Central memory CD4-positive, alpha-beta T cell (primary cell): ENCODE measurements at places on chromosomes 12 and 14.

- DNase-seq = no peak
Observed at GRCh38 chr12:72673853-72674252, 401.7 kb downstream of the TRHDE start.

- no peak for DNase-seq
Observed at GRCh38 chr14:83646228-83646627, 1883.7 kb upstream of the FLRT2 start.

DNA sequence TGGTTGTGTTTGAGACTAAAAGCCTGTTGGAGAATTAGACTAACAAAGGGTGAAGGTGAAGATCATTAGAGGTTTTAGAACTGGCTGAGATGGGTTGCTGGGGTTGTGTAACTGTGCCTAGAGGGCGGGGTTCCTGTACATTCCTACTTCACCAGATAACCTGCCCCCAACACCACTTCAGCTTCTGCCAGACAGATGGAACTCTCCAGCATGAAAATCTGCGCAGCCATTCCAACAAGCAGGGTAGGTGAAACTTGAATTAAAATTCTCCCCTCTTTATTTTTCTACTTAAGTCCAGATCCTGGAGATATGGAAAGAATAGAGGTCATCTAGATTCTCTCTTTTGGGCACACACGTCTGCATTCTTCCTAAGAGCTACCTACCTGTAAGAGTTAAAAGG, 6.0 kb downstream of the FOXG1 start:
- DNase-seq = no peak

DNA sequence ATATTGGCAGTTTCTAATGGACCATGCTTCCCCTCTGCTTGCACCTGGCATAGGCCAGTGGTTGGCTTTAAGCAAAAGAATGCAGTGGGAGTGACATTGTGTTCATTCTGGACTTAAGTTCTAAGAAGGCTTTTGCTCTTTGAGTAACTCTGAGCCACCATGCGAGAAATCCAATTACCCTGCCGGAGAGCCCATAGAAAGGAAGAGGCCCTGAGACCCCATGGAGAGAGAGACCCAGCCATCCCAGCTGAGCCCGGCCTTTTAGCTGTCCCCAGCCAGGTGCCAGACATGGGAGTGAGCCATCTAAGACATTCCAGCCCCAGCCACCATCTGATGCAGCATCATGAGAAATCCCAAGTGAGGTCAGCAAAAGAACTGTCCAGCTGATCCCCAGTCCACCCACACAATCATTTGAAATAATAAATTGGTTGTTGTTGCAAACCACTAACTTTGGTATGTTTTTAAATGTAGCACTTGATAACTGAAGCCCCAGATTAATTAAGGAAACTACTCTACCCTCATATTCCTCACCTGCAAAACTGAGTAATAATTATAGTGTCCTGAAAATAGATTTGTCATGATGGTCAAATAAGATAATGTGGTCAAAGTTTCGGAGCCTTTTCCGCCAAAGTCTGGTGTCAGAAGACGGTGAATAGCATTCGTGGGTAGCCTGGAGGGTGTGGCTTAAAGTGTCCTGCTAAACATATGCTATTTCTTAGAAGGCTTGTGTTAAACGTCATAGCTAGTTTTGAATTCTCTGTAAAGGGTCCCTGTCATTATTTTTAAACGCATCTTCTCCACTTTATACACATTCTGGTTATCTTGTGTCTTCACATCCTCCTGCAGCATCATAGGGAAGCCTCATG, 166.6 kb upstream of the PELI2 start:
- no peak for DNase-seq

DNA sequence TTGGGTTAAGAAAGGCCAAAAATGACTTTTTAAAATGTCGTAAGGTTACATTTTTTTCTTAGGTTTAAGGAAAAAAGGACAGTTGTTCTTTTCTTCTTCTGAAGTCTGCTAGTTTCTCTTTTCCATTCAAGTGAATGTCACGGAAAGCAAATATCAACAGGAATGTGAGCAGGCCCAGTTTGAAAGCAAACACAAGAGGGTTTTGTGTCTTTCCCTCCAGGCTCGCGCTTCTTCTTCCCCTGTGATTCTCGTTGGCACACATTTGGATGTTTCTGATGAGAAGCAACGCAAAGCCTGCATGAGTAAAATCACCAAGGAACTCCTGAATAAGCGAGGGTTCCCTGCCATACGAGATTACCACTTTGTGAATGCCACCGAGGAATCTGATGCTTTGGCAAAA, 85.4 kb downstream of the LRRK2 start:
- no peak for DNase-seq

DNA sequence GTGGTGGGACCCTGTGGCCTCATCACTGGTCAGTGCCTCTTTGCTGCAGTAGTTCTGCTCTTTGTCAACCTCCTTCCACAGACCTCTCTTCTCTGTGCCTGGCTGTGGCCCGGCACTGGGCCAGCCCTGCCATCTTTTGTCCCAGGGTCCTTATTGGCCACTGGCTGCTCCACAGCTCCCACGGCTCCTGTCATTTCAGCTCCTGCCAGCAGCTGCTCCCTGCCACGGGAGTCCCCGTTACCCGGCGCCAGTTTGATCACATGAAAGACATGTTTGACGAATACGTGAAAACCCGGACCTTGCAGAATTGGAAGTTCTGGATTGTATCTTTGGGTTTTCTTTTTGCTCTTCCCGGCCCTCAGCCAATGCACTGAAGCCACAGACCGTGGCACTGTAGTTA, 35.4 kb downstream of the IL31 start:
- DNase-seq = no peak

DNA sequence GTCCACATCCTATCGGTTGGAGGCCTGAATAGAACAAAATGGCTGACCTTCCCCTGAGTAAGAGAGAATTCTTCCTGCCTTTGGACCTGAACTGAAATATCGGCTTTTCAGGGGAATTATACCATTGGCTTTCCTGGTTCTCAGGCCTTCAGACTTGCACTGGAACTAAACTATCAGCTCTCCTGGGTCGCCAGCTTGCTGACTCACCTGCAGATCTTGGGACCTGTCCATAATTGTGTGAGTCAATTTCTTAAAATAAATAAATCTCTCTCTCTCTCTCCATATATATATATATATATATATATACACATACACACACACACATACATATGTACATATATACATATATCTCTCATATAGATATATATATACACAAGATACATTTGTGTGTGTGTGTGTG, 41.6 kb downstream of the KCNK10 start:
- no peak for DNase-seq

GRCh38 chr14:102525219-102525928, 15.8 kb upstream of the ANKRD9 start:
- peak; percentile 60 for DNase-seq

DNA sequence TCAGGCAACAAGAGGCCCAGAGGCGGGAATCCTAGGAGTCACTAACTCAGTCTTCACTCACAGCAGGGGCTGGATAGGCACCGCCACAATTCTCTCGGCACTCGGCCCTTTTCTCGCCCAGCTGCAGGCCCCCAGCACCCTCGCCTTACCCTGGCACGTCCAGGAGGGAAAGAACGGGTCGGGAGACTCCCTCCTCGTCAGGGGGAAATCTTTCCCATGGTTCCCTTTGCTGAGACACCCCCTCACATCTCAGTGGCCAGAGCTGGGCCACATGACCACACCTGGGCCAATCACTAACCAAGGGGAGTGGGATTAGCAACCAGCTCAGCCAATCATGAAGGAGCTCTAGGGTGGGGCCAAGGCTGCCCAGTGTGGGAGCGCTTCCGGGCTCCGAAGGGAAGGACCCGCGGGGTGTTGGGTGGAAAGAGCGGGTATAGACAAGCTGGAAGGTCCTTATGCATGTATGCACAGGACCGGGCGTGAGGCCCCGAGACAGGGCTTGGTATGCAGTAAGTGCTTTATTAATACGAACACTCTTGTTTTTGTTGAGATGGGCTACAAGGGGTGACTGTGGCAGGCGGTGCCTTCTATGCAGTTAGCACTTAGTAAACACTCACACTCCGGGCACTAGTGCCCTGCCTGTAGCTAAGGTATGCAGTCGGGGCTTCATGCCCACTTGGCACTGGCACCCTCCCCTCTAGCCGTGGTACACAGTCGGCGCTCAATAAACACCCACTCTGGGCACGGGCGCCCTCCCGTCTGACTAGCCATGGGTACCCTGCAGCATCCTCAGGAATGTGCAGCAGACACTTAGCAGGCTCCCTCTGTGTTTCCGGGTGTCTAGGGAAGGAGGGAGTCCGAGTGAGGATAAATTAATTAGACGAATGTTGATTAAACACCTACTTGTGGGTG, 40.3 kb downstream of the ADGRD1 start:
- DNase-seq = no peak

- DNase-seq = no peak
Observed at GRCh38 chr14:97921296-97921695, 1124.1 kb downstream of the VRK1 start.

GRCh38 chr14:97851428-97851995, 1054.3 kb downstream of the VRK1 start:
- DNase-seq = no peak

- no peak for DNase-seq
Observed at GRCh38 chr12:53824001-53824712, 72.4 kb upstream of the CISTR start.

GRCh38 chr14:106879241-106879640, 1352.9 kb downstream of the TMEM121 start:
- DNase-seq = no peak

DNA sequence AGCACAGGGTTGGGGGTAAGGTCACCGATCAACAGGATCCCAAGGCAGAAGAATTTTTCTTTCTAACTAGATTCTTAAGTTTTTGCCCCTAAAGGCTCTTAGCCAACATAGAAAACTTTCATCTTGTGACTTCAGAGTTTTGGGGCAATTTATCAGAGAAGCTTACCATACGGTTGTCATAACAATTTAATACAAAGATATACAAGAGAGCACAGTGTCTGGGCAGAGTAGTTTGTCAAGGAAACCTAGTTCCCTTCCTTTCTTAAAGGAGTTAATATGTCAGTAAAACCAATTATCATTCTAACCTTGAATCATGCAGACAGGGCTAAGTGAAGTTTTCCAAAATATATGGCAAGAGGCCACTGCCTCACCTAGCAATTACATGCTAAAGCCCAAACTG, 18.4 kb downstream of the NR2C1 start:
- DNase-seq = no peak

GRCh38 chr14:59292921-59293534, 104.6 kb downstream of the DAAM1 start:
- DNase-seq = no peak

- DNase-seq = no peak
Observed at GRCh38 chr14:21449899-21450216, 6.1 kb downstream of the CHD8 start.

DNA sequence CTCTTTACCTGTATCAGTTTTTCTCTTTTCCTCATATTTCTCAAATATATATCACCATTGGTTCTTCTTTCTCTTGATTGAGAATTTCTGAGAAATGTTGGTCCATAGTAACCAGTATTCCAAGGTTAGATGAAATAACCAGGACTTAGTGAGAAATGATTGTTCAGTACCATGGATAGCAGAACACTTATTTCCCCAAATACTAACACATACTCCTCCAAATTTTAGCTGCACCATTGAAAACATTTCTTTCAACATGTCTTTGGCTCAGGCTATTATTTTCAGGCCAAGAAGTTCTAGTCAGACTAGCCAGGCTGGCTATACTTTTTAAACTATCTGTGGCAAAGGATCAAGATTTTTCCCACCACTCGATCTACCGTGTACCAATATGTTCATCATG, 113.3 kb downstream of the PTPRO start:
- DNase-seq = no peak

DNA sequence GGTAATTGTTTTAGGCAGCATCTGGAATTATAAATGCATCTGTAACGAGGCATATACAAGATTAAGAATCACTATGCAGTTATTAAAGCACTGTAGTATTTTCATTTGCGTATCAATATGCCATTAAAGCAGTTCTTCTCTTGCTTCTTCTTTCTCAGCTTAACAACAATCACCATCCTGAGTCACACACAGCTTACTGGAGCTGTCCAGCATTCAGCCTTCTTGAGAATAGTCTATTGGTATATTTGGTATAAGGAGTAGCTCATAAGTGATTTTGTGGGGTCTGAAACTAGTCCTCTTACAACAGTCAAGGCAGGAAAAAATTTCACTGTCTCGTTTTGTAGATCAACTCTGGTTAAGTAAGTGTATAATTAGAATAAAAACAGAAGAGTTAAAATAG, 523.0 kb upstream of the FOXG1 start:
- no peak for DNase-seq

- DNase-seq = no peak
Observed at GRCh38 chr14:21201732-21202462, 46.0 kb upstream of the OR5AU1 start.

DNA sequence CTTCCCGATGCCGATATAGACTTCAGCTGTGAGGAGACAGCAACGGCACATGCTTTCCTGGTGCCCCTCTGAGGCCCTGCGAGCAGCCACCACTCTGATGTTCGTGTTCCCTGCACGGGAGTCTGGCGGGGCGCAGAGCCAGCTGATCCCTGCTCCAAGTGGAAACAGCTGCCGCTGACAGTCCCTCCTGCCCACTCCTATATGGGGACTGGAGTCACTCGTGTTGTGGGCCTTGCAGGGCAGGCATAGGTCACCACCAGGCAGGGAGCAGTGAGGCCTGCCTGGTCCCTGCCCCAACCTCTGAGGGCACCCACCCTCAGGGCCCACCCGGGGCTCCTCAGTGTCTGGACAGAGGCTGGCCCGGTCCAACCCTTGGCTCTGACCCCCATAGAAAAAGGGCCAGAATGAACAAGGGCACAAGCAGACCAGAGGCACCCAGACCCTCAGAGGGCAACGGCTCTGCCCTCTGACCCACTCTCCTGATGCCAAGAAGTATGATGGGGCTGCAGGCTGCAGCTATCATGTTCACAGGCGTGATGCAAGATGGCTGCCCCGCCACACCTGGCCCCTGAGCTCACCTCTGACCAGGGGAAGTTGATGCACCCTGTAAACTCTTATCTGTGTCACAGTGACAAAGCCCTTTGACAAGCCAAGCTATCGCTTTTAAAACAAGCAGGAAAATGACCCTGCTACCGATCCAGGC, 181.6 kb downstream of the CALM1 start:
- no peak for DNase-seq

DNA sequence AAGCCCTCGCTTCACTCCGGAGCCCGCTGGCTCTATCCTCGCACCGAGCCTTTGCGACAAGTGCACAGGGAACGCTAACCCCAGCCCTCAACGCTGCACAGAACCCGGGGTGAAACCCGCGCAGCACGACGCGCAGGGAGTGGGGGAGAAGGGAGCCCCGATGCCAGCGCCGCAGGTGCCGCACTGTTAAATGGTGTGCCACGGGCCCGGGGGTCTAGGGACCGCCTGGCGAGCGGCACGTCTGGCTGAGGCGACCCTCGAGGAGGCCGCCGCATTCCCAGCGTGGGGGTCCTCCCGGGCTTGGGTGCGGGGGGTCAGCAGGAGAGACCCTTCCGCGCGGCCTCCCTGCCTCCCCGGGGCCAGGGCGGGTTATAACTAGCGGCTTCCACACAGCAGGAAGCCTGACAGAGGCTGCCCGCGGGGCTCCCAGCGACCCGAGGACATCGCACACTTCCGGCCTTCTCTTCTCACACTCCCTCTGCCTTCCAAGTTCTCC, 23.8 kb upstream of the LRTM2 start:
- DNase-seq = peak; percentile 50

GRCh38 chr14:99706107-99706900, 22.2 kb downstream of the CYP46A1 start:
- no peak for DNase-seq
